ENCODE measurements at places on chromosomes 1 and 21.

GRCh38 chr1:215003686-215004085 is 78.9 kb upstream of the KCNK2 start:
- no peak for DNase-seq

DNA sequence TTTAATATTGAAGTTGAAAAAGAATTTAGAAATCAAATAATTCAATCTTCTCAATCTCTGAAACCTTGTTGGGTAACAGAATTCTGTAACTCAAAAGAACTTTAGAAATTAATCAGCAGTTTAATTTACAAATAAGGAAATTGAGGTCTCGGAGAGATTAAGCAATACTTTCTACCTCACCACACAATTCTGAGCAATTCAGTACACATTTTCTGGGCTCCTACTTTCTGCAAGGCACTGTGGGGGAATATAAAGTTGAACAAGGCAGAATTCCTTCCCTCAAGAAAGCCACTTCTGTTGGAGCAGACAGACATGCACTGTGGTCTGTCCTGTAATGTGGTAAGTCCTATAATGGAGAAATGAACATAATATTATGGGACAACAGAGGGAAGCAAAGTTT is 47.7 kb downstream of the MEF2D start:
- DNase-seq, result no peak

- DNase-seq, result no peak
Measured at GRCh38 chr1:165837838-165838364, 10.5 kb downstream of the UCK2 start.

GRCh38 chr1:206699000-206699586 is 14.4 kb downstream of the MAPKAPK2 start:
- no peak for DNase-seq

DNA sequence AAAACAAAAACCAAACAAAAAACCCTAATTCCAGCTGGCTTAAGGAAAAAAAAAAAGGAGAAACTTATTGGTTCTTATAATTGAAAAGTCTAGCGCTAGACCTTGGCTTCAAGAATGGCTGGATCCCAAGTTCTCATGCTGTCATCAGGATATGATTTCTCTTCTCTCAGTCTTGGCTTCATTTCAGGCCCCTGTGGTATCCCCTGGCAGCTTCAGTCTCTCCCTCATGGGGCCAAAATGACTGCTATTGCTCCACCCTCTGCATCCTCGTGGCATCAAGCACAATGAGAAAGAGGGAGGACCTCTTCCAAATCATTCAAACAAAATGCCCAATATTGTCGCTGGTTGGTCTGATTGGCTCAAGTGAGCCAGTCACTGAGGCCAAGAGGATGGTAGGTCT is 80.7 kb downstream of the GIPC2 start:
- DNase-seq, result no peak

DNA sequence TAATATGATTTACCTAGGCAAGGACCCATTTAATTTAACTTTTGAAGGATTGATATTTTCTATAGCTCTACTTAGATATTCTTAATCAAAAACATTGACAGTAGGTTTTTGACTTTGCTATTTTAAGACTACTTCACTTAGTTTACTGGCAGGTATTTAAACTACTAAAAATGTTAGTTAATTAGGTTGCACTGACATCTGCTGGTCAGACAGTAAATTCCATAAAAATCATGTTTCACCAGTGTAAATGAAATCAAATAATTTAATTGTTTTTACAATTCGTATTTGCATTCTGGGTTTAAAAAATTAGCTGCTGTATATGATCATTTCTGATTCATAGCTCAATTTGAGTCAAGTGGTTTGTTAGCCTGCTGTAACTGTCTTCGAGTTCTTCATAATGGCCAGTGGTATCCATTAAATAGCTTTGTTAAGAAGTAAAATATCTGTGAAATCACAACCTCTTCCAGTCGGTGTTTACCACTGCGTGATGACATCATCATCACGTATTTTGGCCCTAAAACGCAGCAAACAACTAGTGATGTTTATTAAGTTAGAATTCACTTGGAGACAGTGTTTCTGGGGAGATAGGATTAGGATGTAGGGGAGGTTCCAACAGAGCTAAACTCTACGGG is 26.2 kb downstream of the EXTL2 start:
- DNase-seq, result no peak

- no peak for DNase-seq
Measured at GRCh38 chr1:203173566-203173965, 2.1 kb downstream of the MYBPH start.

DNA sequence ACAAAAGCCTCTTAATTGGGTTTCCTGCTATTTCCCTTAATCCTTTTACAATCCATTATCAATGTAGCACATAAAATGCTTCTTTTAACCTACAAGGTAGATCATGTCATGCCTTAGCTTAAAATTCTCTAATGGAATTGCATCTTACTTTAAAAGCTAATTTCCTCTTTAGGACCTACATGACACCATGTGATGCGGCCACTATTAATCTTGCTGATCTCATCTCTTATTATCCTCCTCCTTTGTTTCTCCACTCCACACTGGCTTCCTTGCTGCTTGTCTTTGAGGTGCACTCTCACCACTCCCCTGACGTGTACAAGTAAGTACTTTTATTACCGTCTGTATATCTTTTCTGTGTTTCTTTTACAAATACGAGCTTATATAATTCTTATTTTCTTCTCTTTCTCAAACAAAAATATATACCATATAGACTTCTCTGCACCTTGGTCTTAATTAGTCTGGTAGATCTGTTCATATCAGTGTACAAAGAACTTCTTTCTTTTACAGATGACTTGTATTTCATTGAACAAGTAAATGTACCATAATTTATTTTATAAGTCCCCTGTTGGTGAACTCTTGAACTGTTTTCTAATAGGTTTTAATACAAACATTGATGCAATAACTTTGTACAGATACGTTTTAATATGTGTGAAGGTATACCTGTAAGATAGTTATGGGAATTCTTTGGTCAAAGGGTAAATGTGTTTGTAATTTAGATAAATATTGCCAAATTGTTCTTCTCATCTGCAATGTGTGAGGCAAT is 28.2 kb downstream of the GPR88 start:
- no peak for DNase-seq
